Regular cardiac myocyte (primary cell): ENCODE measurements at places on chromosomes 4 and X. TPM values are rescaled to one million over a fixed set of nuclear protein-coding genes. Genes with fewer than 3 reads are reported as not detected.

C4orf36 gene
- total RNA-seq: under 0.01 and 0.38 TPM in 2 replicates

GABRG1 gene
- not detected in 2 replicates for total RNA-seq

NUDT11 gene
- total RNA-seq: 7.6 and 14.0 TPM in 2 replicates

SLC9A7 gene
- 56.9 and 67.9 TPM in 2 replicates for total RNA-seq
